ENCODE measurements at places on chromosomes 16 and 17.

DNA sequence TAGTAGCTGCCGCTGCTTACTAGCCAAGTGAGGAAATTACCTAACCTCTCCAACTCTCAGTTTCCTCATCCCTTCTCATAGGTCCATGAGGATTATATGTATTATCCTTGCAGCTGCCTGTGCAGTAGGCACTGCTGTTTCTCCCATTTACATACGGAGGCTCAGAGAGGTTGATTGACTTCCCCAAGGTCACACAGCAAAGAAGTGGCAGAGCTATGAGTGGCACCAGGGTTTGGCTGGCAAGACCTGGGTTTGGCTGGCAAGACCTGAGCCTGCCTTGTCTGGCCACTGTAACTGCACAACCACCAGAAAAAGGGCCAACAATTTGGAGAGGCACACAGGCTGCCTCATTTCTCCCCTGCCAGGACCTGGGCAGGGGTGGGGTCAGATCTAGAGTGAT, 2.5 kb upstream of the NDRG4 start:
- no peak for DNase-seq

- DNase-seq, result no peak
These were observed 702 bp downstream of the IRX5 start for GRCh38 chr16:54931120-54932014.

GRCh38 chr17:45098081-45098868, 34.0 kb downstream of the PLCD3 start:
- DNase-seq, result no peak

GRCh38 chr16:68284847-68285246, 20.5 kb downstream of the SLC7A6 start:
- DNase-seq, result no peak

GRCh38 chr17:50273654-50274040, 619 bp upstream of the TMEM92 start:
- DNase-seq, result no peak

DNA sequence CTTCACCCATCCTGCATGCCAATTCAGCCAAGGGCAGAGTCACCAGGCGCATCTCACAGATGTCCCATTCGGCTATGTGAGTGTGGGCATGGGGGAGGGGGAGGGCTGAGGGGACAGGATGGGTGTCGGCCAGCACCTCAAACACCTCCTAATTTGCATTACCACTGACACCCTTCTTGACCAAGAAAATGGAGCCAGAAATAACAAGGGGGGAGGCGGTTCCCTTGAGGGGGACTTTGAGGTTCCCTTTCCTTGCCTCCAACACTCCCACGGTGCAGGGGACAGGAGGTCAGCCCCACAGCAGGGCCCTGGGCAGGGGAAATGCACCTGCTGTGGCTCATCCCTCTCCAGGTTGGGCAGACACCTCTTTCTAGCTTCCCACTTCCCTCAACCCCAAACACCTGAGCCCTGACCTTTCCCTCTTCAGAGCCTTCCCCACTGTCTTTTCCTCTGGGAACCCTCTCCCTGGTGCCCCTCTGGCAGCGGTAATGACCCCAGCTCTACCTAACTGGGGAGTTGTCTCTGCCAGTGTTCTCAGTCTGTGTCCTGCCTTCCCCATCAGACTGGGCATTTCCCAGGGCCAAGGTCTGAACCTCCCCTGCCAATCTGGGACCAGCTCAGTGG, 18.2 kb upstream of the TBX21 start:
- DNase-seq, result no peak

- DNase-seq, result no peak
These were observed 976 bp downstream of the CCL3L1 start for GRCh38 chr17:36195434-36196130.

DNA sequence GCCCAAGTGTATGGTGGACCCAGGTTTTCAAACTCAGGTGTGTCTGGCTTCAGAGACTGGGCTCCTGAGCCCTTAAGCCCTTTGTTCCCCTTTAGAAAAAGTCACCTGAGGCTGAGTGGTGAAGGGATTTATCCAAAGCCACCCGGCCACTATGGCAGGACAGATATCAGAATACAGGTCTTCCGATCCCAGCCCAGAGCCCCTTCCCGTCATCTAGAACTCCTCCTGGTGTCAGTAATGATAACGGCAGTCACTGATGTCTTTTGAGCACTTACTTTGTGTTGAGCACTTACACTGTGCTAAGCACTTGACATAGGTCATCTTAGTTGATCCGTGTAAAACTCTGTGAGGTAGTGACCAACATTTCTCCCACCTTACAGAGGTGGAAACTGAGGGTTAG, 16.6 kb downstream of the NOD2 start:
- DNase-seq, result no peak

DNA sequence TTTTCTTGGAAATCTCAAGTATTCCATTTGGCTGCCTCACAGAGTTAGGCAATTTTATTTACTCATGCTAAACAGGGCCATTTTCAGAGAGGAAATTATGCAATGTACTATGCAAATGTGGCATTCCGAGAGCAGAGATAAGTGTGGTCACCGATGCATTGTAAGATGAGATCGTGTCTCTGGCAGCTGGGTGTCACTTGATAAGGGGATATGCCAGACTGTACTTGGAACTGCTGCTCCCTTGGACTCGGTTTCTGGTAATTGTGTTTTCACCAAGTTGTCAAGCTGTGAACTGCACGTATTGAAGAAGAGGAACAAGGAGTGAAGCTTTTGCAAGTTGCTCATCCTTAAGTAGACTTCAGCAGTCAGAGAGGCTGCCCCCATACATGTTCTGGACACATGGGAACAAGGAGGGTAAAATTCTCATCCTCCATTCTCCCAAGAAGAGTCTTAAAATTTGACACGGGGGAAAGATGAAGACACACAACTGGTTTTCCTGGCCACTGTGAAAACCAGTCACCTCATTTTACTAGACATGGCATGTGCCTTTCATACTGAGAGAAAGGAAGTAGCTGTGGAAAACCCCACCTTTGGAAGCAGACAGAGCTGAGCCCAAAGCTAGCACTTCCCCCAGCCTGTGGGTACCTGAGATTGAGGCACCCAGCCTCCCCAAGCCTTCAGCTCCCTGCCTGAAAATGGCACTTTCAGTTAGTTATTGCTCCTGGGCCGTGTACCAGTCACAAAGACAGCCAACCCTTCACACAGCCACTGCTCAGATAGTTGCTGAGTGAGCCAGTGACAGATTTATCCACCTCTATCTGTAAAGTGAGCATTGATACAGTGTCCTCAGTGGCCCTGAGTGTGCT, 150.7 kb downstream of the SOCS1 start:
- DNase-seq, result no peak

DNA sequence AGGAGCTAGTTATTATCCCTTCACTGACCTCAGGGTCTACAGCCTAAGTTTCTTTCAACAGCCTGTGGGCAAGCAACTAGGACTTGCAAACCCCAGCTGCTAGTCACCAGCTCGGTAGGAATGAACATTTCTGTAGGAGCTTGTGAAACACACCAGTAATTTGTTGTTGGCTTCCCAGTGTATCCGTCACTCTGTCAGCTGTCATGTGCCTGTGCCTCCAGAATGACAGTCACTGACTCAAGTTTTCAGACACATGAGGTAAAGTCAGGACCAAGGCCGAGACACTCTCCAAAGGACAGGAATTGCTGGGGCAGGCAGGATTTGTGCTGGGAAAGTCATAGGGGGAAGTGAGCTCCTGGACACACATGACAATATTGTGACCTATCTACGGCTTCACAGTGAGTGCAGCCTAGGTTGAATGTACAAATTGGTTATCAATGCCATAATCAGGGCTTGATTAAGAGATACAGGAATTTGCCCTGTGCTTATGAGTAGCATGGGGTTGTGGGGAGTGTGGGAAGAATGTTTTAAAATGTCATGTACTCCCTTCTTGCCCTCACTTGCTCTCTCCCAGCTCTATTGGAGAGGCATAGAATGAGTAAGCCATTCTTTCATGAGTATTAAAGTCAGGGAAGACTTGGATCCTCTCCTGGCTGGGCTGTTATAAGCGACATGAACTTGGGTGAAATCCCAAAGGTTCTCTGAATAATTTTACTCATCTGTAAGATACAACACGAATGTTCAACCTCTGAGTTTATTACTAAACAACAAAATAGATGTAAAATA, 391.4 kb downstream of the UTP18 start:
- DNase-seq, result no peak

- no peak for DNase-seq
These were observed 13.8 kb upstream of the AATK start for GRCh38 chr17:81179861-81180260.

DNA sequence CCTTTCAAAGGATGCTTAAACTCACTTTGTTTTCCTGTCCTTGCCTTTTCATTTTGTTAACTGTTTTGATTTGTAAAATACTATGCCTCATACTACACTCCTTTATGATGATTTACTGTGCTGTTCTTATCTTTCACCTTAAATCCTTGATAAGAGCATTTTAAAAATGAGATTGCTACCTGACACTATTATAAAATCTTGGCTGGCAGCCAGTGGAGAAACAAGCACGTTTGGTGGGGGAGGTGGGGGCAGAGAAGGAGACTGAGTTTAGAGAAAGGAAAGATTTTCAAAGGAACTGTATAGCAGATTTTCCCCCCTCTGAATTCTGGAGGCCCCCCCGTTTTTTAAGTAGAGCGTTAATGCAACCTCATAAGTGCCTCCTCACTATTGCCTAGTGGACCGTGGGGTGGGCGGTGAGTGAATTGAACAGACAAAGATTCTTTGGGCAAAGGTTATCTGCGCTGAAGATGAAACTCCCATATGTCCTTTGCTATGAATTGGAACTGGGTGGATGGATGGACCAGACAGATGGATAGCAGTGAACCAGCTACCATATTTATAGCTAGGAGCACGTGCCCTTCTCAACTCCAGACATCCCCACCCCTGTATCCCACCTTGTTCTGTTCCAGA, 200.2 kb downstream of the CCDC182 start:
- no peak for DNase-seq

DNA sequence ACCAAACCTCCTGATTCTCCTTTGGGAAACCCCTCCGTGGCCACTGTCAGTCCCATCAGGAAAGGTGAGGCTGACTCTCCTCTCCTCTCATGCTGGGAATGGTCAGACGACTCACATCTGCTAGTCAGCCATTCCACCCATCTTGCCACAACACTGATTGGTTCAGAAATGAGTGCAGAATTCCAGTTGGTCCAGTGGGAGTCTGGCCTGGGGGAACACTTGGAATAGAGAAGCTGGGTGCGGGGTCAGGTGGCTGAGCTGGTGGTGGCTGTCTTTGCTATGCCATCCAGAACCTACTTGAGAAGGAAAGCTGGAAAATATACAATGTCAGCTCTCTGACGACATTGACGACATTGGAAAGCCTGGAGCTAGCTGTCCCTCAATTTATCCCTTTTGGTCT, 23.6 kb upstream of the PLLP start:
- DNase-seq, result no peak

DNA sequence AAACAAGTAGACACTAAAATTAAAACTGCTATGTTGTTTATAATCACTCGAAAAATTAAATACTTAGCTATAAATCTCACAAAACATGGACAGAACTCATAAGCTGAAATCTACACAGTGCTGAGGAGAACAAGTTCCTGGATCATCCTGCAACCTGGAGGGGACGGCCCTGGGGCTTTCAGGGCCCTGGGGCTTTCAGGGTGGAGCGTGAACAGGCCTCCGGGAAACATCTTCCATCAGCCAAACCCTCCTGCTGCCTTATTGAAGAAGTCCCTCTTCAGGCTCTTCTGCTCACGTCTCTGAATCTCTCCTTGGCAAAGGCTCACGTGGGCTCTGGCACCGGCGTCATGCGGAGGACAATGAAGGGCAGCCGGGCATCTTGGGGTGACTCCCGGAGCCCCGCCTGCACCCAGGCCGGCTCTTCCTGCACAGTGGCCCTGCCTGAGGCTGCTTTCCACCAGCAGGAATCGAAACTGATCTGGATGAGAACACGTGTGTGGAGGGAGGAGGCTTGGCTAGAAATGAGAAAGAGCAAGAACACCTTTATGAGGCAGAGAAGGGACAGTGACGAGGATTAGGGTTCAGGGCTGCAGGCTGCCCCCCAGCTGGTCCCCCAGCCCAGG, 127.3 kb downstream of the CDRT15L2 start:
- DNase-seq, result no peak

DNA sequence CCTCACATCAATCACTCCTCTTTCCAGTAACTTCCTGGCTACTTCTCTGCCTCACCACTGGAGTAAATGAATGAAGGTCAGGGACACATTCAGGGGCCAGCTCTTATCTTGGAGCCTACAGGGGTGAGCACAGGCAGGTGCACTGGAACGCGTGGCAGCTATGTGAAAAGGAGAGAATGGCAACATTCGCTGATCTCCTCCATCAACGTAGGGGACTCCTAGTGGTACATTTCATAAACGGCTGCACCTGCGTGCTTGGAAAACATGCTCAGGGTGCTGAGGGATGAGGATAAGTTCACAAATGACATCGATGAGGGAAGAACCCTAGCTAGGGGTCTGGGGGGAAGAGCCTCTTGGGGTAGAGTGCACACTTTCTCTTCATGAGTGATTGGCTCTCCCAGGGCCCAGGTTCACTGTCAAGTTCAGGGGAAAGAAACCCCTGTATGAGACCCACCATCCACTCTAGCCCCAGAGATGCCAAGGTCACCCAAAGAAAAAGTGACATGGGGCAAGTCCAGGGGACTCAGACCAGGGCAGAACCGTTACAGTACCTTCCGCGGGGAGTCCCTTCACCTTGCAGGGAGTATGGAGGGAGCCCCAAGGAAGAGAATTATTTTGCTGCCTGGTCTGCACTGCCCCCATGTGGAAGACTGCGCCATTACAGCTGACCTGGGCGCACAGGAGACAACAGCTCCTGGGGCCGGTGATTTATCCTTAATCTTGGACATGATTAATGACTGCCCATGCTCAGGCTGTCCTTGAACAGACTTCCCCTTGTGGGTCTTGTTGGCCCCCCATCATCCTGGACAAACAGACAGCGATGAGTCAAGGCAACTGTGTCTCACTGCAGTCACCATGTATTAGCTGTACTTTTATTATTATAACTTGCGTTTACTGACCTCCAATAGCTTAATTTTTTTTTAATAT, 30.1 kb downstream of the VAC14 start:
- DNase-seq, result peak; percentile 30

DNA sequence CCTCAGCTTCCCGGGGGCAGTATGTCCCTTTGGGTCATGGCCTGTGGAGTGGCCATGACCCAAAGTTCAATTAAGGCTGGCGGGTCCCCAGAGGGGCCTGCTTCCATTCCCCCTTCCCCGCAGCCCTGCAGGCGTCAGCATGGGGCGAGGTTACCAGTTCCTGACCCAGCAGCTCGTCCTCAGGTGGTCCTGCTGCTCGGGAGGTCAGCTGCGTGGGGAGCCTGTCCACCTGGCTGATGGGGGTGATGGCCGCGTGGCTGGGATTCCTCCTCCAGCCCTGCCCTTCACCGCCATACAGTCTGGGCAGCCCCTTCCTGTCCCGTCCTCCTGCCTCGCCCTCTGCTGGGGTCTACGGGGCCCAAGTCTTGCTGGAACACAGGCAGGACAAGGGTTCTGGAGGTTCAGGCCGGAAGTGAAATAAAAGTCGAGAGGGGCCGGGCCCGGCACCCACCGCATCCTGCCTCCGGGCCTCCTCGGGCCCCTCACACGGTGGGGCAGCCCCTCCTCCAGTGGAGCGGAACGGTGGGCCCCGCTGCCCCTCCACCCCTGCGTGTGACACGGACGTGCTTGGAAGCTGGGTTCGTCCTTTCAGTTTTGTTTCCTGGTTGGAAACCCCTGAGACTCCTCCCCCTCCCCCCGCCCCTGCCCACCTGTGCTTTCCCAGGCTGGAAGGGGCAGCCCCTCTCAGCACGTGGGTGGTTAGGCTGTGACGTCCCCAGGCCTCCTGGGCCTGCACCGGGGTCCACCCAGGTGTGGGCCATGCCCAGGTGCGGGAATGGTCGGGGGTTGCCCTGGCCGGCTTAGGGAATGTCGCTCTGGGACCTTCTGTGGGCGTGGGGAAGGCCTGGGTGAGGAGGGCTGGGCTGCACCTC, 6.8 kb downstream of the UBALD2 start:
- peak; percentile 81 for DNase-seq

GRCh38 chr16:87556941-87557459, 45.3 kb upstream of the JPH3 start:
- no peak for DNase-seq

- no peak for DNase-seq
These were observed 86.1 kb upstream of the HSBP1 start for GRCh38 chr16:83721676-83722075.
